ENCODE measurements at places on chromosomes 11 and 22. TPM values are rescaled to one million over a fixed set of nuclear protein-coding genes. Genes with fewer than 3 reads are reported as not detected.

GRCh38 chr11:111733611-111734088 is 32.5 kb downstream of the PPP2R1B start:
- H3K4me3 ChIP-seq = no peak overlapping the region
- DNase-seq = no peak
- H3K36me3 ChIP-seq = peaks cover 8% of the 10 kb centered on the region
- H3K27me3 ChIP-seq = no peaks in the 10 kb centered on the region
- no peaks in the 10 kb centered on the region for H3K4me1 ChIP-seq

DNA sequence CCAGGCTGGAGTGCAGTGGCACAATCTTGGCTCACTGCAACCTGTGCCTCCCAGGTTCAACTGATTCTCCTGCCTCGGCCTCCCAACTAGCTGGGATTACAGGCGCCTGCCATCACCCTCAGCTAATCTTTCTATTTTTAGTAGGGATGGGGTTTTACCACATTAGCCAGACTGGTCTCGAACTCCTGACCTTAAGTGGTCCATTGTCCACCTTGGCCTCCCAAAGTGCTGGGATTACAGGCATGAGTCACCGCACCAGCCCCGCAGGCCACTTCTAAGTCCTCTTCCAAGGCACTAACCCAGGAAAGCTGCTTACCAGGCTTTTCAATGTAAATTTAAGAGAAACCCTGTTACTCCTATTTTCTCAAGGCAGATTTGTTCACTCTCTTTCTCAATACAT is 50.4 kb downstream of the DENND5A start:
- no peak overlapping the region for H3K4me3 ChIP-seq
- H3K27me3 ChIP-seq = no peaks in the 10 kb centered on the region
- no peak overlapping the region for H3K27ac ChIP-seq

GRCh38 chr11:72084965-72085364 is 4.3 kb downstream of the LRRC51 start:
- no peaks in the 10 kb centered on the region for H3K27me3 ChIP-seq
- no peak overlapping the region for H3K4me3 ChIP-seq
- no peak overlapping the region for H3K27ac ChIP-seq
- peaks cover 21% of the 10 kb centered on the region for H3K36me3 ChIP-seq
- no peak for DNase-seq

GRCh38 chr11:77081976-77082836 is 15.4 kb downstream of the CAPN5 start:
- H3K4me3 ChIP-seq = peak overlapping the region; percentile 27
- peak overlapping the region; percentile 83 for H3K27ac ChIP-seq
- H3K36me3 ChIP-seq = no peaks in the 10 kb centered on the region
- H3K4me1 ChIP-seq = peaks cover 6% of the 10 kb centered on the region

DNA sequence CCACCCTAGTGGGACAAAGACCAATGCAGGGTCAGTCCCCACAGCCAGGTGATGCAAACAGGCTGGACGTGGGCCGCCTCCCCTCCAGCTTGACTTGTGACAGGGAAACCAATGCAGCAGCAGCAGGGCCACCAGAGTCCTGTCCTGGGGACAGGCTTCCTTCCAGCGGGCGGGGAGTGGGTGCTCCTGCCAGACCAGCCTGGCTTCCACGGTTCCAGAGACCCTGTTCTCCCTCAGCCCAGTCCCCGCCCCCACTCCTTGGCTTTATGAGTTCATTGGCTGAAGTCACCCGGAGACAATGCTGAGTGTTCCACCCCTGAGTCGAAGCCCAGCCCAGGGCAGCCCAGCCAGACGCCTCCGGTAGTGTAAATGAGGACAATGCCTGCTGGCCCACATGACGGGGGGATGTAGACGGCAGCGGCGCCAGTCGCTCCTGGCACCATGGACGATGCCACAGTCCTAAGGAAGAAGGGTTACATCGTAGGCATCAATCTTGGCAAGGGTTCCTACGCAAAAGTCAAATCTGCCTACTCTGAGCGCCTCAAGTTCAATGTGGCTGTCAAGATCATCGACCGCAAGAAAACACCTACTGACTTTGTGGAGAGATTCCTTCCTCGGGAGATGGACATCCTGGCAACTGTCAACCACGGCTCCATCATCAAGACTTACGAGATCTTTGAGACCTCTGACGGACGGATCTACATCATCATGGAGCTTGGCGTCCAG is at the start of gene TSSK2:
TSSK2 (plus strand) TSS at position 350 of the 726 bp plus-strand sequence; CDS start at position 442, 92 bp downstream.
- H3K4me3 ChIP-seq = no peak within 1 kb of the TSS
- peaks cover 20% of the 10 kb centered on the region for H3K36me3 ChIP-seq
- no peaks in the 10 kb centered on the region for H3K4me1 ChIP-seq
- no peak within 1 kb of the TSS for H3K27ac ChIP-seq
- no peak for DNase-seq
- H3K27me3 ChIP-seq = no peaks in the 10 kb centered on the region

- no peak overlapping the region for H3K27ac ChIP-seq
- H3K27me3 ChIP-seq = no peaks in the 10 kb centered on the region
- H3K36me3 ChIP-seq = no peaks in the 10 kb centered on the region
- H3K4me1 ChIP-seq = no peaks in the 10 kb centered on the region
- DNase-seq = no peak
- no peak overlapping the region for H3K4me3 ChIP-seq
These were observed 64.4 kb downstream of the INSC start for GRCh38 chr11:15179167-15179566.

DNA sequence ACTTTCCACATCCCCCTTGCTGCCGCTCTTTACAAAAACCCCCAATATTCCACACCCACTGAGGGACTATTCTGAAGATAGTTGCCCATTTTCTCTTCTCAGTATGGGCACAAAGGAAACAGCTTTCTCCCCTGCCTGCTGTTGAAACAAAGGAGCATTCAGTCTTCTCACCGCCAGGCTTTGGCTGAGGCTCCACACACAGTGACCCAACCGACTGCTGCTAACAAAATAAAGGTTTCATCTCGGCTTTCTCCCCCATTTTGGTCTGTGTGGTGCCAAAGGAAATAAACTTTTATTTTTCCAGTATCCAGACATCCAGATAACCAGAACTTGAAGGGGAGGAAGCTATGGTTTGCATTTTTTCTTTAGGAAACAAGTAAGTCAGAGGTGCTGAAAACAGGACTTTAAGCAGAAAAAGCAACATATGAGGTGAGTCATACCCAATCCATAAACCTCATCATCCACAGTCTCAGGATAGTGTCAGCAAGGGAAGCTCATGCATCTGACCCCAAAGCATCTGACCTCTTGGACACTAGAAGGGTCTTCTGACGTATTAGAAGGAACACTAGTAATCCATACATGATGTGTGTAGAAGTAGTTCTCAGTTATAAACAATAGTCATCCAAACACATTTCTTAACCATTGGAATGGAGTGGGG is 6.4 kb downstream of the CLMP start:
- no peak for DNase-seq
- H3K36me3 ChIP-seq = no peaks in the 10 kb centered on the region
- no peak overlapping the region for H3K27ac ChIP-seq
- no peak overlapping the region for H3K4me3 ChIP-seq
- H3K4me1 ChIP-seq = peaks cover 3% of the 10 kb centered on the region

GRCh38 chr11:70252844-70253243 is 17.6 kb upstream of the PPFIA1 start:
- no peak overlapping the region for H3K4me3 ChIP-seq
- no peak for DNase-seq
- no peaks in the 10 kb centered on the region for H3K36me3 ChIP-seq

GRCh38 chr11:69013009-69013951 is at the start of gene MRGPRF:
Gene MRGPRF (minus strand): TSS chr11:69013246. CDS start chr11:69009901, 3,345 bp downstream.
- no peak for DNase-seq
- no peaks in the 10 kb centered on the region for H3K4me1 ChIP-seq
- H3K27ac ChIP-seq = no peak within 1 kb of the TSS
- no peaks in the 10 kb centered on the region for H3K36me3 ChIP-seq
- H3K4me3 ChIP-seq = no peak within 1 kb of the TSS

DNA sequence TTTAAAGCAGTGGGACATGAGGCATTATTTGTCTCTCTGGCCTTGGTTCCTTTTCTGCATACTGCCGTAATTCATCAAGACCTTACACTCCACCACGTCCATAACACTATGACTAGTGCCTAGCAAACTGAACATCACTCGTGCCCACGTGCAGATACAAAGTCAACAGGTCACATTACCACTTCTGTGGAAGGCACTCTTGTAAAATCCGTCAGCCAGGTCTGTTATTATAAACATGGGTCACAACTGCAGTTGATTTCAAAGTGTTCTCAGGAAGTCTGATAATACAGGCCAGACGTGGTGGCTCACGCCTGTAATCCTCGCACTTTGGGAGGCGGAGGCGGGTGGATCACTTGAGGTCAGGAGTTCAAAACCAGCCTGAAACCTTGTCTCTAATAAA is 14.1 kb downstream of the VSIG10L2 start:
- no peaks in the 10 kb centered on the region for H3K27me3 ChIP-seq
- no peak overlapping the region for H3K27ac ChIP-seq
- no peaks in the 10 kb centered on the region for H3K36me3 ChIP-seq
- H3K4me3 ChIP-seq = no peak overlapping the region
- no peak for DNase-seq
- H3K4me1 ChIP-seq = no peaks in the 10 kb centered on the region

DNA sequence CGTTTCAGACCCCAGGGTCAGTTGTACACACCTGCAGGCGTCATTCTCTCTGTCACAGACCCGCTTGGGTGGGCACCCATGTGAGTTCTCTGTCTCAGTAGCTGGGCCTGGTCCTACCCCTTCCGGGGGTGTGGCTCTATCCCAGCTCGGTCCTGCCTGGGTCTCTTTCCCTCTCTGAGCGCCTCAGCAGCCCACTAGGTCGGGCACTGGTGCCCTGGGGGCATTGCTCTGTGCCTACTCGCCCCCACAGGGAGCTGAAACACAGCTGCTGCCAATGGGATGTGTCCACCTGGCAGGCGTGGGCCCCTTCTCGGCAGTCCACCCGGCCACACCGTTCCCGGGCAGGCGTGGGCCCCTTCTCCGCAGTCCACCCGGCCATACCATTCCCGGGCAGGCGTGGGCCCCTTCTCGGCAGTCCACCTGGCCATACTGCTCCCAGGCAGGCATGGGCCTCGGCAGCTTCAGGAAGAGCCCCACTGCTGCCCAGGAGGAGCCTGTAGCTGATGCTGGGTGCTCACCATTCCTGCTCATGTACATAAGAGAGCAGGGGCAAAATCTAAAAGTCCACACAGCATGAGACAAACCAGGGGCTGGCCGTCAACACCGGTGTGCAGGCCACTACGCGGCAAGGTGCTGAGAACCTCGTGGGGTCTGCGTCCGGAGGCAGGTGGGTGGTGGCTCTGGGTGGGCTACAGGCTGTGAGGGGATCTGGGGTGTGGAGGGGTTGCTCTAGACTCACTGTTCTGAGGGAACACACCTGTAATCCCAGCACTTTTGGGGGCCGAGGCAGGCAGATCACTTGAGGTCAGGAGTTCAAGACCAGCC is 12.3 kb downstream of the MLC1 start:
- H3K27ac ChIP-seq = no peak overlapping the region
- H3K36me3 ChIP-seq = no peaks in the 10 kb centered on the region
- H3K4me3 ChIP-seq = no peak overlapping the region
- no peak for DNase-seq
- no peaks in the 10 kb centered on the region for H3K4me1 ChIP-seq

GRCh38 chr11:7686761-7687160 is 13.5 kb upstream of the CYB5R2 start:
- no peak overlapping the region for H3K4me3 ChIP-seq
- H3K27me3 ChIP-seq = peaks cover 12% of the 10 kb centered on the region
- no peak for DNase-seq
- H3K36me3 ChIP-seq = no peaks in the 10 kb centered on the region
- H3K27ac ChIP-seq = no peak overlapping the region
- H3K4me1 ChIP-seq = no peaks in the 10 kb centered on the region

DNA sequence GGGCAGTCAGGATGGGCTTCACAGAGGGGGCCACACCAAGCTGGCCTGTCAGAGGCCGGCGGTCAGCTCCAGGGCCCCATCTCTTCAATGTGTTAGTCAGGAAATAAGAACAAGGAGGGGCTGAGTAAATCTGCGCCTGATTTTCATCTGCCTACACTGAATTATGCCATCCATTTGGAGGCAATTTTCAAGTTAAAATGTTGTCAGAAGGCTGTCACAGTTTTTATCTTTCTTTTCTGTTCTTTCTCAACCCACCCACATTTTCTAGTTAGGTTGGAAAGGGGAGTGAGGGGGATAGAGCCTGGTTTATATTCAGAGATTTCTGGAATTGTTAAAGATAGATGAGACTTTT is 18.8 kb downstream of the ADORA2A start:
- no peak for DNase-seq
- peaks cover 15% of the 10 kb centered on the region for H3K36me3 ChIP-seq
- H3K4me3 ChIP-seq = no peak overlapping the region
- no peaks in the 10 kb centered on the region for H3K27me3 ChIP-seq
- H3K27ac ChIP-seq = no peak overlapping the region

DNA sequence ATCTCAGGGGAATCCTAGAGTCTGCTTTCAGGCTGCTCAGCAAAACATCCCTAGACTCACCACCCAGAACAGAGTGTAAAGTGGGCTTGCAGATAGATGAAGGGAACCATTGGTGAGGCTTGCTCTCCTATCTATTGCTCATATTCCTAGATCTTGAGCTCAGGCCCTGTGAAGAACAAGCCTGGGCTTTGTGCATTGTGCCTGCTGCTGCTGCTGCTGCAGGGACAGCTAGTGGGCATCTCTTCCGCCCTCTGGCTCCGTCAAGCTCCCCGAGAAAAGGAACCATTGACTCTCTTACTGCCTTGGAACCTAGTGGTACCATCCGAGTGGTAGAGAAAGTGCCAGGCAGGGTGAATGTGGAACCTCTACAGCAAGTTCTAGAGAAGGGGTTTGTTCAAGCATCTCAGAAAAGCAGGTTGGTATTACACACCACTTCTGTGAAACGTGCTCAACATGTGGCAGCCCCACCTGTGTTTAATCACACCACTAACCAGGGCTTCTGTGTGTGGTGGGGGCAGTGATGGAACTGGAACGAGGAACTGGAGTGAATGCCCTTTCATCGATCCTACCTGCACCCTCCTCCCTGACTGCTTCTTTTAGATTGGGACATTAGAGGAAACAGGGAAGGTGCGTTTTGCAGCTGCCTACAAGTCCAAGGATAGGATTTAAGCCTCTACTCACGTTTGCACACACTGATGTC is 4.4 kb downstream of the BACE1-AS start:
- H3K36me3 ChIP-seq = no peaks in the 10 kb centered on the region
- H3K4me1 ChIP-seq = no peaks in the 10 kb centered on the region
- no peak overlapping the region for H3K4me3 ChIP-seq
- H3K27ac ChIP-seq = no peak overlapping the region
- no peaks in the 10 kb centered on the region for H3K27me3 ChIP-seq

DNA sequence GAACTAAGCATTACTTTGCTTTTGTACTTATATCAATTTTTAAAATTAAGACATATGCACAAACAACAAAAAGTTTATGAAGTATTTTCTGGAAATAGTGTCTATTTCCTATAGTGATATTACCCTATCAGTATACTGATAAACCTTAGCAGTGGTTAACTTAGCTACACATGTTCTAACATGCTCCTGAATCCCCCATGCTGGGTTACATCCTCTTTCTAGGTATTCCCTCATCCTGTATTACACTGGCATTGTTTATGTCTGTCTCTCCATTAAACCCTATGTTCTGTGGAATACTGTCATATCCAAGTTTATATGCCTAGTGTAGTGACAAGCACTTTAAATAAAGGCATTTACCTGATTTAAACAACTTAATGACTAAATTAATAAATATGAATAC is 1.8 kb upstream of the FAR1 start:
- no peak for DNase-seq
- no peak overlapping the region for H3K27ac ChIP-seq
- no peaks in the 10 kb centered on the region for H3K36me3 ChIP-seq
- H3K4me3 ChIP-seq = no peak overlapping the region
- H3K4me1 ChIP-seq = peaks cover 24% of the 10 kb centered on the region
- no peaks in the 10 kb centered on the region for H3K27me3 ChIP-seq

The LSP1 gene
- total RNA-seq = 449 TPM

The PRPF19 gene
- 106 TPM for total RNA-seq

The ZP1 gene
- total RNA-seq = 1.0 TPM

The CPT1A gene
- total RNA-seq = 44.1 TPM

The RAC2 gene
- 353 TPM for total RNA-seq

The INS gene
- not detected for total RNA-seq

The PHOX2A gene
- not detected for total RNA-seq

The CASP1 gene
- 45.5 TPM for total RNA-seq

Data from T-cell (primary cell).